ENCODE measurements at places on chromosomes 4 and X.

DNA sequence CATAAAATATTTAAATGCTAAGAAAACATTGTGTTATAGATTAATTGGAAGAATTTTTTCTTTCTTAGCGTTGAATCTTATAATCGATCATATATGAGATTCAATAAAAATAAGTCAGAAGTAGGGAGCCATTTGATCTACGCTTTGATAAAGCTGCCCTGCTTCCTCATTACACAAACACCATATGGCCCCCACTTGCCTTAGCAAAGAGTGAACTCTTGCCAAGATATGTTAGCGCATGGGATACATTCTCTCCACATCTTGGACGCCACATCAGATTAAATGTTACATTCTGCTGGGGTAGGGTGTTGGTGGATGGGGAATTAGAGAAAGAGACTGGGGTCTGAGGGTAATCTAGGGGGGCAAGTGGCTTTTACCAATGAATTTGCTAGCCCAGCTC lies 207.7 kb upstream of the MID1 start:
- no peak for DNase-seq

DNA sequence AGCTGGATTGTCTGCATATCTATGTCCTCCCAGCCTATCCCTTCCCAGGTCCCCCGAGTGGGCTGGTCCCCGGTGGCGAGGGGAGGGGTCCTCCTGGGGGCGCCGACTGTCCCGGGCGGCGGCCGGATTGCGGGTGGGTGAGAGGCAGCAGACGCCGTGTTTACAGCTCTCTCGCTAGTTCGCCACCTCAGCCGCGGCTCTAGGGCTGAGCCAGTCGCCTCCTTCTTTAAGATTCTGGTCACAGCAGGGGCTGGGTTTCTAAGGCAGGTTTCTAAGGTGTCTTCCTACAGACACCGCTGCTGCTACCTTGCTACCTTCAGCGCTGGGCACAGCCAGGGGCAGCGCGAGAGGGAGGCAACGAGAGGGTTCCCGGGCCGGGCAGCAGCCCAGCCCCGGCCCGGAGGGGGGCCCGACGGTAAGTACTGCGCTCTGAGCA lies 57.2 kb downstream of the FRMPD3 start:
- DNase-seq: no peak

- no peak for DNase-seq
These were observed 1.5 kb downstream of the TMEM156 start for GRCh38 chr4:39030725-39031124.

DNA sequence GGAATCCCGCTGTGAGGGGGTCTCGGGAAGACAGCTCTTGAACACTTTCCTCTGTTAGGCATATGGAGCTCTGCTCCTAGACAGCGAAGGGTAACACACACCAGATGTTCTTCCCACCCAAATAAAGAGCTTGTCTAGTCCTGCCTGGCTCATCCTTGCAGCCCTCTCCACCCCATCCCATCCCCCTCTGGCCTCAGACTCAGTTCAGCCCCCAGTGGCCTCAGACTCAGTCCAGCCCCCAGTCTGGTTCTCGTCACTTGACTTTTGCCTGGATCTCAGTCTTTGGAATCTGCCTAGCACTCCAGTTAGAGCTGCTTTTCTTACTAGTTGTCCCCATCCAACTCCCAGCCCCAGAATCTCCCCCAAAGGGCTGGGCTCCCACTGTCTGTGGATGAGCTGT lies 14.9 kb downstream of the RAB33A start:
- no peak for DNase-seq

GRCh38 chr4:188341428-188341827 lies 202.2 kb downstream of the TRIML1 start:
- DNase-seq: no peak

- DNase-seq: no peak
These were observed 147.0 kb downstream of the HS3ST1 start for GRCh38 chr4:11281720-11282119.

GRCh38 chr4:68011684-68012083 lies 48.4 kb upstream of the TMPRSS11A start:
- DNase-seq: no peak

GRCh38 chr4:78512357-78512920 lies 39.1 kb upstream of the ANXA3 start:
- DNase-seq: no peak

DNA sequence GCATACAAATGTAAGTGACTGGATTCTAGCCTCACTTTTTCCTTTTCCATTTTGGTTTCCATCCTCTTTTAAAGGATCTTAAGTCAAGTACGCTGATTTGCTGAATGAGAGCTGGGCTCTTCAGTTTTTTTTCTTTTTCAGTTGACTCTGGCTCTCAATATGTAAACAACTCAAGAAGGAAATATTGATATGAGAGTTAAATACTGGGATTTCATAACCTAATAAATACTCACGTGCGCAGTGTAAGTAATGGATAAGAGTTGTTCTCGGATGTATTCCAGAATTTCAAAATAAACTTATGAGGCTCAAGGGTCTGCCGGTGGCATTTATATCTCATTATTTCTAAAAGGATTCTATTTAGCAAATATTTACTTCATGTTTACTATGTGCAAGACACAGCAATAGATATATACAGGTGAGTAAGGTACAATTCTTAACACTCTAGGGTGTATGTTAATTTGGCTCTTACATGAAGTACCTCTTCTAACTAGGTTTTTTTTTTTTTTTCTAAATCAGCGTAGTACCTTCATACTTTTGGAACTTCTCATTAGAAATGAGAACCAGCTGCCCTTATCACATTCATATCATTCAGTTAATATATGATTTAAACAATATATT lies 11.0 kb upstream of the MAGEB10 start:
- no peak for DNase-seq

DNA sequence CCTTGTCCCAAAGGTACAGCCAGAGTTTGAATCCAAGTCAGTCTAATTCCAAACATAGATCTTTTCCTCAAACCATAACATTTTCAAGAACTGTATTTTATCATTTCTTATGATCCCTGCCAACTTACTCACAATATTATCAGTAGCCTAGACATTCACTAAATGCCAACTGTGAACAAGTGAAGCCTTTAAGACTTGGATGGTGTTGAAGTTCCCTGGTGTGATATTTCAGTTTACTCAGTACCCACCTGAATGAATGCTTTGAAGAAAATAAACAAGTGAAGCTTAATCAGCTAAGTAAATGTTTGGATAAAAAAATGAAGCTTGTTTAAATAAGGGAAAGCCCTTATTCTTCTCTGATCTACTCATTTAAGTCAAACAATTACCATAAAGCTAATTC lies 1028.3 kb downstream of the DMD start:
- DNase-seq: no peak

- DNase-seq: no peak
These were observed 9.3 kb downstream of the NKX1-1 start for GRCh38 chr4:1396806-1397455.

DNA sequence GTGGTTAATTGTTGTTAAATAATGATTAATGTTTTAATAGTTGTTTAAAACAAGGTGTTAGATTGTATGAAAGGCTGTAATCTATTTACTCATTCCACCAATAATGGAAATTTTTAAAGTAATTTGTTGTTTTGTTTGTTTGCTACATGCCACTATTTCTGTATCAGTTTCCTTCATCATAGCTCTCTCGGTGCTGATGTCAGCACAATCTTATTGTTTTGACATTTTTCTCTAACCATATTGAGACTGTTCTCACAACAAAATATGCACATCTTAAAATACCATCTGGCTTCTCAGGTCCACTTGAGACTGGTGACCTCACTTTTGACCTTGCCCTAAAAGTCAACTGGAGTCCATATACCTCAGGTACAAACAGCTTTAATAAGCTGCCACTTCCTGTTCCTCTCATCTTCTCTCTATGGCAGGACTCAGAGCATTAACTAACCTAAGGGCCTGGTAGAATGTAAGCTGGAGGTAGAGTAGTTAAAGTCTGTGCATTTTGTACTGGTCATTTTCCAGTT lies 1.0 kb upstream of the GUCY1B1 start:
- no peak for DNase-seq

- no peak for DNase-seq
These were observed 83.7 kb upstream of the NHS start for GRCh38 chrX:17291171-17291900.

DNA sequence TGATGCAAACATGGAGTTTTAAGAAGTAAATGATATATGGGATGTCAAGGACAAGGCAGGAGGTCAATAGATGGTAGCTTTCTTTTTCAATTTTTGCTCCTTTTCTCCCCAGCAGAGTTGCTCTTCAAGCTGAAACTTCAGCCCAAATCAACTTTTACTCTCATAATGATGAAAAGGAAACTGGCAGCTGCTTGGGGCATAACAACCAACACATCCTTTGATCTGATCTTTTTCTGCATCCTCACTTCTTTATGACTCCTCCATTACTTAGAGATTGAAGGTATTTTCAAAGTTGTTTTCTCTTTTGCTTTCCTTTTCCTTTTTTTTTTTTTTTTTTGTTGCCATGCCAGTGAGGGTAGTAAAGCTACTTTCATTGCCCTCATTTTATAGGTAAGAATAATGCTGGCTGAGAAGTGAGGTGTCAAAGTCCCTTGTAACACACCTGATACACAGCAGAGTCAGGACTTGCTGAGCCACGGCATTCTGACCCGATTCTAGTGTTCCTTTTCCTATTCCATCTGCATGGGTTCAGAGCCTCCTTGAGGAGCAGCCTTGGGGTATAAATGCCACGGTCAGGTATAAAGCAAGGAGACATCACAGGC lies 26.9 kb downstream of the SLC2A9 start:
- DNase-seq: no peak

DNA sequence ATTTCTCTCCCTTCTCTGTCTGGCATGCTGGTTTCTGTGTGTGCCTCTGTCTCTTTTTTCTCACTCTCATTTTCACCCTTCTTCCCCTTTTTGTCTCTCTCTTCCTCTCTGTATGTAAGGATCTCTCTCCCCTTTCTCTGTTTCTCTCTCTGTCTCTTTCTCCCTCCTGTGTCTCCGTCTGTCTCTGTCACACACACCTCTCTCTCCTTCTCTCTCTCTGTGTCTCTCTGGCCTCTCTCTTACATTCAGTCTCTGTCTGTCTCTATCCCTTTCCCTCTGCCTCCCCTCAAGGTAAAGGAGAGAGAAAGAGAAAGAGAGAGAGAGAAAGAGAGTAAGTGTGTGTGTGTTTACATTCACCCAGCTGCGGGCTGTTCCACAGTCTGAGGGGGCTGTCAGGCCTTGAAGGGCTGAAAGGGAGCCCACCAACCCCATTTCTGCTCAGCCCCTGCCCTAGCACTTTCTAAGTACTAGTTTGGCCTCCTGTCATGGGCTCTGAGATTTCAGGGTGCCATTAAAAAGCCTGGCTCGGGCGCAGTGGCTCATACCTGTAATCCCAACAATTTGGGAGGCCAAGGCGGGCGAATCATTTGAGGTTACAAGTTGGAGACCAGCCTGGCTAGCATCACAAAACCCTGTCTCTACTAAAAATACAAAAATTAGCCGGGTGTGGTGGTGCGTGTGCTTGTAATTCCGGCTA lies 9.6 kb upstream of the TSPYL2 start:
- DNase-seq: no peak

GRCh38 chr4:17029964-17030363 lies 131.5 kb upstream of the LDB2 start:
- DNase-seq: no peak

Measured in BJ (cell line).